Left renal pelvis (tissue), 4 donors: ENCODE measurements at places on chromosomes 2 and 18. TPM values are rescaled to one million over a fixed set of nuclear protein-coding genes. Genes with fewer than 3 reads are reported as not detected.

Gene VWA3B
- polyA plus RNA-seq, result 0.56 TPM

DNA sequence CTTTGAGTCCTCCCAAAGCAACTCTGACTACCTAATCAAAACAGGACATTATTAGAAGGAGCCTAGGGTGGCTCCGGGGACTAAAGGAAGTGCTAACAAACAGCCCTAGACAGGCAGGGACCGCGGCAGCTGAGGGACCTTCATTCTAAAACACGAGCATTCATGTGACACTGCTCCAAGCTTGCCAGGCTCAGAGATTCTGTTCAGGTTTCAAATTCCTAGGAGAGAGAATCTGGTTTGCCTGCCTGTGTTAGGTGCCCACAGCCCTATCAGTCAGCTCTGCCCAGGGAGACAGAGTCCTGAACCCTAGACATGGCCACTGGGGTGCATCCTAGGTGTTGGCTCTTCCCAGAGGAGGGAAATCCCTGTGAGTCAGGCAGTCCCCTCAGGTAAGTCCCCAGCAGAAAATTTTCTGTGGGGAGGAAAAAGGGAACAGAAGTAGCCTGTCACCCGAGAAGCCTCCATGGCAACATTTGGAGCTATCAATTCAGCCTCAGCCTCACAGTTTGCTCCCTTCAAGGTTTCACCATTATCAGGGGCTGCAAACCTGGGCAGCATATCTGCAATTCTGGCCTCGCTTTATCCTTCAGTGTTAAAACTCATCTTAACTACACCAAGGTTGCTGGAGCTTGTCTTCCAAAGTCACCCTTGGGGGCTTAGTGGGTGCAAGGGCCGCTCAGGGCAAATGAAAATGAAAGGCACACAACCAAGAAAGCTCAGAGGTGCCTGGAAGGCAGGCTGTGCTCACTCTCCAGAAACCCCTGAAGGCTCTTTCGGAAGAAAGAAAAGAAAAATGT is 28.6 kb downstream of the PCBP1 start:
- DNase-seq, result no peak

DNA sequence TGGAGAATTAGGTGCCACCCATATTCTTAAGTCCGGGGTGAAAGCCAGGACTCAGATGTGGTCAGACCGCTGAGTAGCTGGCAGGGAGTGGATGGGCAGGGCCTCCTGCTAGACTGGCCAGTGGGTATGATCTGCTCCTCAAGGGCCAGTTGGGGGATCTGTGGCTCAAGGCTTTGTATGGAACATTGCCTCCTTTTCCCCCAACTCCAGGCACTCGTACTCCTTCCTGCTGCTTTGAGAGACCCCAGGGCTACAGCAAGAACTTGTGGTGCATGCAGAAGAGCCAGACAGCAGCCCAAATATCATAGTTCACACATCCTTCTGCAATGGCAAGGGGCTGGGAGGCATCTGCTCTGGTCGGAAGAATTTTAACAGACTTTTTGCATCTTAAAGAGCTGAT is 61.7 kb downstream of the PDCL3 start:
- no peak for DNase-seq

GRCh38 chr2:37011130-37011529 is 44.8 kb upstream of the STRN start:
- no peak for DNase-seq

Gene SFTPB
- 0.05 TPM for polyA plus RNA-seq

Gene LINC00305
- polyA plus RNA-seq, result 7.0 TPM

DNA sequence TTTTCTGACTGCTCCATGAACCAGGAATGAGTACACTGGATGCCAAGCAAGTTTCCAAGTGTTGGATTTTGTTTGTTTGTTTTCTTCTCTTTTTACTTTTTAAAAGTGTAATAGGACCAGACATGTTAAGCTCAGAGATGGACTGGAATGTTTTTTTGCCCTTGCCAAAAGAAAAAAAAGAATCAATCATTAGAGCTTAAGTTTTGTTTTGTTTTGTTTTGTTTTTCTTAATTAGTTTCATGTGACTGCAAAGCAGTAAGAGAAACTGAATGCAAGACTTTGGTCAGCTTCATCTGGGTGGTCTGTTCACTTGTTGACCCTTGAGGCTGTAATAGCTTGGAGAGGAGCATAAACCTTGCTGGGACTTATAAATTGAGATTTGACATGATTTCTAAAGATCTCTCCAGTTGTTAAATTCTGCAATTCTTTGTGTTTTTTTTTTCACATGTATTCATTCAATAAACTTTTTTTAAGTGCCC is 42.4 kb upstream of the SLC1A4 start:
- DNase-seq, result peak; percentile 8

Gene ABCB11
- polyA plus RNA-seq, result not detected

Gene COL5A2
- polyA plus RNA-seq, result 428 TPM

Gene ACKR3
- 61.0 TPM for polyA plus RNA-seq

Gene CTLA4
- polyA plus RNA-seq, result not detected

Gene NIF3L1
- 42.8 TPM for polyA plus RNA-seq

Gene SERPINB10
- 0.22 TPM for polyA plus RNA-seq

GRCh38 chr2:53740170-53740569 is 27.4 kb upstream of the CHAC2 start:
- DNase-seq, result no peak

- DNase-seq, result no peak
These were observed 16.6 kb downstream of the TPO start for GRCh38 chr2:1429895-1430294.

- no peak for DNase-seq
These were observed 33.7 kb downstream of the RAMP1 start for GRCh38 chr2:237892984-237893595.

GRCh38 chr2:161166538-161167409 is 6.5 kb downstream of the TANK start:
- DNase-seq, result no peak

GRCh38 chr18:80192653-80193385 is 54.5 kb downstream of the PARD6G start:
- no peak for DNase-seq

Gene KLHL14
- polyA plus RNA-seq, result 7.6 TPM

- DNase-seq, result no peak
These were observed 901.6 kb downstream of the EPHA4 start for GRCh38 chr2:220670511-220670910.

DNA sequence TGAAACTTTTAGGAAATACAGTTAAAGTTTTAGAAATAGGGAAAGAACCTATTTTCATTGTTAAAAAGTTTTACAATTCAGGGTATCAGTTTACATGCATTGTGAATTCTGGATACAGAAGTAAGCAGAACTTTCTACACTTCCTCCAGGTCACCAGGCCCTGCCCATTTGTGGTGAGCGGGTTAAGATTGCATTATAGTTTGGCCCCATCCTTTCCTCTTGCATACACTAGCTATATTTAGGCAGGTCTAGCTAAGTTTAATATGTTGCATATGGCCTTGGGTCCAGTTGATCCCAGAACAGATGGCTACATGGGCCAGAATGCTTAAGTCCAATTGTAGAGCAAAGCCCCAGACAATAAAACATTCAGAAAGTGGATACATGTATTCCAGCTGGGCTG is 4.8 kb downstream of the VWA3B start:
- DNase-seq, result no peak

Gene TMEM163
- polyA plus RNA-seq, result 1.6 TPM

DNA sequence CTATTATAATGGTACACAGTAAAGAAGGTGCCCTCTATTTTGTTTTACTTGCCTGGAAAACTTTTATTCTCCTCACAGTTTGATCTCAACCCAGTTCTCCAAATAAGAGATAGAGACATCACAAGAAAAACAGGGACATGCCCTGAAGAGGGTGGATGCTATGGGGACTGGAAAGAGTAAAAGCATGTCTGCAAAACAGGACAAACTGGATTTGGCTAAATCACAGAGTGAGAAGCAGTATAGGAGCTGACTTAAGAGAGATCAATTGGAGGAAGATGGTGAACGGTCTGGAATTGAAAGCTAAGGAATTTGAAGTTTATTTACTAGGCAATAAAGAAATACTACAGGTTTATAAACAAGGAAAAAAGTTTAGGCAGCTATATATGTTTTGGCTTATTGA is 33.0 kb downstream of the SP140L start:
- no peak for DNase-seq

GRCh38 chr2:54723996-54724559 is 616 bp downstream of the EML6 start:
- no peak for DNase-seq

Gene GNLY
- polyA plus RNA-seq, result 0.41 TPM
